ENCODE measurements at places on chromosomes 12 and 14. TPM values are rescaled to one million over a fixed set of nuclear protein-coding genes. Genes with fewer than 3 reads are reported as not detected.

DNA sequence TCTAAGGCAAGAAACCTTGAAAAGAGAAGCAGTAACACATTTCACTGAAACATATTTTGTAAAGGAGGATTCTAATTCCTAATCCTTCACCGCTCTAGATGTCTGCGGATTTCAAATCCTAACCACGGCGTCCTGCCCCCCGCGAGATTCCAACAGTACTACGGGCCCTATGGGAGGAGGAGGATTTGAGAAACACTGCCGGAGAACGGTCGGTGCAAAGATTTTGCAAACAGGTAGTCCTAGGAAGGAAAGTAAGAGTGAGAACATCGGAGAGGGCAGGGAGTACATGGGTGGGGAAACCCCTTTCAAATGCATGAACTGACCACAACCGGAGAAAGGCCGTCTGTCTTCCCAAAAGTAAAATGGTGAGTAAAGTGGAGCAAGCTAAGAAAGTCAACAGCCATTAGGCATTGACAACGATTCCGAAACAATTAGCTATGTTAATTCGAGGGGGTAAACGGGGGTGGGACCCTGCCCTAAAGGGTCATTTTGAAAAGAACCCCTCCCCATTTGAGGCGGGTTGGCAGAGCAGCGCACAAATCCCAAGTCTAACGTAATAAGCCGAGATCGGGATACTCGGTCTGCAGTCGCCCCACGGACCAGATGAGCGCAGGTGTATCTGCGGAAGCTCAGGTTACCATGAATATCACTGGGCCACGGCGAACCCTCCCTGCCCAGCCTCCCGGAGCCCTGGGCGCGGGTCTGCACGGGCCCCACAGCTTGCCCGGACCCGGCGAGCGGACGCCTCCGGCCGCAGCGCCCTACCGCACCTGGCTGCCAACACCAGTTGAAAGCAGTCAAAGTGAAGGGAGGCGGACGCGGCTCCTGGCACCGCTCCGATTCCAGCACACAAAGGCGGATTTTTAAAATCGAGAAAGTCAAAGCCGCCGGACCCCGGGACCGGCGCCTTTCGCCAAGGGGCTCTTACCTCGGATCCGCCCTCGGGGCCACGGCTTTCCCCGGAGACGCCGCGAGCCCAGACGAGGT, 662 bp downstream of the EPS8 start:
- DNase-seq = no peak

GRCh38 chr14:101255765-101256125, 305.6 kb upstream of the DIO3 start:
- no peak for DNase-seq

DNA sequence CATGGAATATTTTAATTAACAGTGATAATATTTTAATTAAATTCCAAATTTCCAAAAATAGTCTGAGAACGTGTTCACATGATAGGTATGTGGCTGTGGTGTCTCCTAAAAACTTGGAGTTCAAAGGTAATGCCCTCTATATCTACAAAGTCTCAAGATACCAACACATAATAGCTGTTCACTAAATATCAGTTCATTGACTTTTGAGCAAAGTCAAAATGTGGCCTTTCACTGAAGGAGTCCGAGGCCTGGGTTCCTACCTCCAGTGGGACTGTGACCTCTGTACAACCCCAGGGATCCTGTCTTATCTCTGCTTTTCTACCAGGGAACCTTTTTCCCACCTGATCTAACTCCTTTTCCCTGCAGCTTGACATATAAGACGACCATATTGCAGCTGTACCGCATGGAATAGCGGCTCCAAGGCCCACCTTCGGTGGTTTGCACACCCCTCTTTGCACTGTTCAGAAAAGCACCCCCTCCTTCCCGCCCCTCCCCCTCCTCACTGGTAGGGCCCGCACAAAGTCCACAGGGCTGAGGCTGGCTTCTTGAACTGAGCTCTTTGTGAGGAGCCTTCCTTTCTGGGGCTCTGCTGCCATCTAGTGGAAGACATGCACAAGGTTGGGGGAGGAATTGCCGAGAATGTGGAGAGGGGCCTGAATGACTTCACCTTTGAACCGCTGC, 3.1 kb downstream of the CCND2 start:
- DNase-seq = peak; percentile 87

Gene MYF6
- polyA plus RNA-seq = 0.26 TPM

DNA sequence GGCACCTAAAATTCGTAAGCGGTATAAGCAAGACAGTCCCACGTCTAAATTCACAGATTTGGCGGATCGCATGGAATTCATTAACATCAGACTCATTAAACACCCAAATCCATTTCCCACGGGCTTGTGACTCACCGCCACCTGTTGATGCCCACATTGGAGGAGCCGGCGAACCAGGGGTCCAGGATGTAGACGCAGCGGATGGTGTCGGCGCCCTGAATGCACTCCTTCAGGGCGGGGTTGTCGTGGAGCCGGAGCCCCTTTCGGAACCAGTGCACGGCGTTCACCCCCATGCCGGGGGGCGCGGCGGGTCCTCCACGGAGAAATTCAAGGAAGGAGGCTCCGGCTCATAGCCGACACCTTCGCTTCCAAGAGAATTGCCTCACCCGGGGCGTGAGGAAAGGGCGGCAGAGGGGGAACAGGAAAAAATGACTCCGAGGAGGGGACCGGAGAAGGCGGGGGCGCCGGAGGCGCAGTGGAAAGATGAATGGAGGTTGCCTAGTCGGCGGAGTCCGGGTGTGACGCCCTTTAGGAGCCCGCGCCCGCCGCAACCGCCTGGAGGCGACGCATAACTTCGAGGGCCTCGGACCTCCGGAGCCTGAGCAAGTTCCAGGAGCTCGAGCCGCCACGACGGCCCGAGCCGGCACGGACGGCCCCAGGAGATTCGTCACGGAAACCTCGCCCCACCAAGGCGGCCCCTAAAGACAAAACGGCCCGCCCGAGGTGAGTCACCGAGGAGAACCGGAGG, 506 bp downstream of the CRY1 start:
- no peak for DNase-seq

Gene LRIG3
- polyA plus RNA-seq = 35.4 TPM

DNA sequence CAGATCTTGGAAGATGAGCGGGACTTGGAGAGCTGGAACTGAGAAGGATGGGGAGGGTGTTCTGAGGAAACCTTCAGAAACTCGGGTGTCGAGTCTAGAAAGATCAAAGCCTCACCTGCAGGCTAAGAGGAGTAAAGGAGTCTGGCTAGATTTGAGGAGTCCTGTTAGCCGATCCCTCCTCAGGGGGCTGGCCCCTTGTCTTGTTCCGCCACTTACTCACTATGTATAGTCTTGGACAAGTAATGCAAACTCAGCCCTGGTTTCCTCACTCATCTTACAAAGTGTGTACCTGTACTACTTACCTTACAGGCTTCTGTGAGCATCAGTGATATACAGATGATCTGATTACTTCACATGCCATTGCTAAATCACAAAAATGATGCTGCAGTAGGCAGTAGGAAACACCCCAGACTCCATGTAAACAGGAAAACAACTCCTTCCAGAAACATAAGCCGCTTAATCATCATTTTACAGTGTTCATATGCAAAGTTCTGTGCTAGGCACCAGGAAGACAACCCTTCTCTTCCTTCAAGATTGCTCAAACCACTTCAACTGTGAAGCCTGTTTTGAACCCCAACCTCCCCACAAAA, 2.0 kb upstream of the SPTLC2 start:
- DNase-seq = no peak

DNA sequence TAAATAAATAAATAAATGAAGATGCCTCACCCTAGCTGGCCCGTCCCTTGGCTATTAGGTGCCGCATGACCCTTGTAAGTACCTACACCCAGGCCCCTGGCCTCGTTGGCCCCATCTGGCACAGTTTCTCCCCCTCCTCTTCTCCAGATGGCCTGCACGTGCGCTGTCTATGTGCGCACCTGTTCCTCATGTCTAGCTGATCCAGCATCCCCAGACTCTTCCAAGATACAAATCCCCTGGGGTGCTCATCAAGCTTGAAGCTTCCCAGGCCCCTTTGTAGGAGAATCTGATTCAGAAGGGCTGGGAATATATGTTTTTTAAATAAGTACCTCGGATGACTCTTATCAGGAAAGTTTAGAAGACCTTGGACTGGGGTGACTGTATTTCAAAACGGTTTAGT, 133.3 kb downstream of the CHST11 start:
- DNase-seq = no peak

DNA sequence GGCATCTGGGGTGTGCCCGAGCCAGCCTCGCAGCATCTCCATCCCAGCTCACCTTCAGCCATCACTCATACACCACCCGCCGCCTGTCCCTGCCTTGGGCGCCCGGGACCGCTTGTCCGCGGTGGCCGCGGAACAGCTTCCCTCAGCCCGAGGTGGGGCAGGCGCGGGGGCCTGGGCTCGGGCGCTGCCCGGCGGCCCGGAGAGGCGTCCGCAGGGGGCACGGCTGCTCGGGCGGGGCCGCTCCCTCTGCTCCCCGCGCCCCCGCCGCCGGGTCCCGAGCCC, 430 bp downstream of the SLC41A2 start:
- no peak for DNase-seq

Gene DPPA3
- not detected for polyA plus RNA-seq

Gene RD3L
- not detected for polyA plus RNA-seq

DNA sequence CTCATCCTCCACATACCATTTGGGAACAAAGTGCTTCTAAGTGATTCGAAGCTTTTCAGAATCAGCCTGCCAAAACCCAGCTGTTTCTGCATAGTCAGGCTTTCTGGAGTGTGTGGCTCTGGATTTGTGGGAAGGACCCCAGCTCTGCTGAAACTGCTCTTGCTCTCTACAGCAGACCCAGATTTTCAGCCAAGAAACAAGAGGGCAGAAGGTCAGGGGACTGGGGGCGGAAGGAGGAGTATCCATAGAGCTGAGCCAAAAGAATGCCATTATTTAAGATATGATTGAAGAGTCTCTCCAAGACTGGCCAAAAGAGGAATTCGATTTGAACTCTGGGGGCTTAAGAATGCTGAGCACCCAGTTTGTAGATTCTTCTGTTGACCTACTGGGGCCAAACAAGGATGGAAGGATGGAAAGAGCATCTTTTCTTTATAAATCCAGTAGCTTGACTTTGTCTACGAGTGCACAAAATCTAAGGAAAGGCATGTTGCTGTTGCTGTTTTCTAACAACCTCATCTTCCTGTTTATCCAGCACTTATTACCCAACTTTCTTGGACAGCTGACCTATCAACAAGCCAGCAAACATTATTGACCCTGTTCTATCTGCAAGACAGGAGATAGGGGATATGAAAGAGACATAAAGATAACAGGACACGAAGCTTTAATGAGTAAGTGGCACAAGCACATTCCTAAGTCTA, 29.2 kb downstream of the FBLN5 start:
- DNase-seq = peak; percentile 21

- DNase-seq = no peak
Observed at GRCh38 chr12:4987076-4988046, 56.3 kb upstream of the KCNA5 start.

- peak; percentile 70 for DNase-seq
Observed at GRCh38 chr14:54566410-54567223, at the start of gene SAMD4A. TSS of gene SAMD4A (plus strand) at chr14:54567128. CDS start at chr14:54567917, 789 bp downstream.

DNA sequence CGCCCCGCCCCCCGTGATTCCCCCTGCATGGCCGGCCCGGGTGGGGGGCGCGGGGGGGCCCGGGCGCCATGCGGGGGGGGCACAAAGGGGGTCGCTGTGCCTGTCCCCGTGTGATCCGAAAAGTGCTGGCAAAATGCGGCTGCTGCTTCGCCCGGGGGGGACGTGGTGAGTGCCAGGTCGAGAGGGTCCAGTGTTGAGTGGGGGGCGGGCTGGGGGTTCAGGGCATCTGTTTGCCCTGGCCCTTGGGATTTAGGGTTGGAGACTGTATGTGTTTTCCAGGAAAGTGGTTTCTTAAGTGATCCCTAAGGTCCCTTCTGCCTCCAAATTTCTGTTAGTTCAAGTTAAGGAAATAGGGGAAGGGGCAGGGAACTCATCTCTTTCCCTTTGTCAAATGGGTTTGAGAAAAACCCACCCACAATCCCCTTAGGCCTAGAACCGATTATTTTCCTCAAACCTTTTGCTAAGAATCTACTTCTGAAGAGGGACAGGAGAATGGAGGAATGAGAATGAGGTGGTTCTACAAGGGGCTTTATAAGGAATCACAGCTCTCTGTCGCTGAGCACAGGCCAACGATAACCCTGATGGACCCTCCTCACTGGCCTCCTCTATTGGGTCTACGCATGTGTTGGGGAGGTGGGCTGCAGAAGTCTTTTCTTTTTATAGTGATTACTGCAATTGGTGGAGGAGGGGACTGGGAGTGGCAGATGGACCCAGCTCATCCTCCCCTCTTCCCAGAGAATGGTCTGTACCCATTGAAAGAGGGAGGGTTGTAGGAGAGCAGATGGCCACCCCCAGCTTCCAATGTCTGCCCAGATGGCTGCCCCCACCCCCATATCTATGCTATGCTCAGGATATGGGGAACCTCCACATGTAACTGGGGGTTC, 834 bp downstream of the ARHGEF25 start:
- no peak for DNase-seq

DNA sequence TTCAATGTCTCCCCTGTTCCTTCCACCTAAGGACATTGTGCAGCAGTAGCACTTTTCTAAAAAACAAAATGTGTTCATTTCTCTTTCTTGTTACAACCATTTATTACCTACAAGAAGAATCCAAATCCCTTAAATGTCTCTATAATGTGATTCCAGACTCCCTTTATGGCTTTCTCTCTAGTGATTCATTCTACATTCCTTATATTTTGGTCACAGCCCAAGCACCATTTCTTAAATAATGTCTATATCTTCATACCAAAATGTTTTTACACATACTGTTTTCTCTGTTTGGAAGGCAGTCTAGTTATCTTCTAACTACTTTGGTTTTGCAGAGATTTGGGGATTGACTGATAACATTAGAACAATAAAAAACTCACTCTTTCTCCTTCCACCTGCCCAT, 1037.3 kb upstream of the FLRT2 start:
- DNase-seq = no peak

- DNase-seq = no peak
Observed at GRCh38 chr12:50562520-50563433, 58.0 kb downstream of the DIP2B start.

All from left renal pelvis (tissue), 4 donors.